NCI-H146 (cell line): ENCODE measurements at places on chromosomes 11 and 22.

DNA sequence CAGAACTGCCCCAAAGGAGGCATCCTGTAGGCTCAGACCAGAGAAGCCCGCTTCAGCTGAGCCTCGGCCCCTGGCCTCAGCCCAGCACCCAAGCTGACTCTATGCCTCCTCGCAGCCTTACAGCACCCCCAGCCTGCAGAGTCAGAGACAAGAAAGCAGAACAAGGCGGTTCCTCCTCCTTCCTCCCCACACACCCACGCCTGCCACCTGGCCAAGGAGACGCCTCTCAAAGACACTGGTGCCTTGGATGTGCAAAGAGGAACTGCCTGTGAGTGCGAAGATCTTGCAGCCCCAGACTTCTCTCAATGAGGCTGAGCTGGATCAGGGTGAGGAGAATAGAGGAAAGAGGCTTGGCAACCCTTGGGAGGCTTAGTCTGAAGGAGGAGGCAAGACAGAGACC lies 60.2 kb downstream of the PDE2A start:
- DNase-seq = no peak

- no peak for DNase-seq
Observed at GRCh38 chr11:117026593-117027330, 71.5 kb downstream of the SIK3 start.

- DNase-seq = no peak
Observed at GRCh38 chr11:34359548-34359891, 1.7 kb upstream of the ABTB2 start.

- no peak for DNase-seq
Observed at GRCh38 chr22:30894371-30894740, 74.2 kb downstream of the MORC2 start.

GRCh38 chr22:40592352-40593113 lies 44.0 kb downstream of the MRTFA start:
- no peak for DNase-seq

DNA sequence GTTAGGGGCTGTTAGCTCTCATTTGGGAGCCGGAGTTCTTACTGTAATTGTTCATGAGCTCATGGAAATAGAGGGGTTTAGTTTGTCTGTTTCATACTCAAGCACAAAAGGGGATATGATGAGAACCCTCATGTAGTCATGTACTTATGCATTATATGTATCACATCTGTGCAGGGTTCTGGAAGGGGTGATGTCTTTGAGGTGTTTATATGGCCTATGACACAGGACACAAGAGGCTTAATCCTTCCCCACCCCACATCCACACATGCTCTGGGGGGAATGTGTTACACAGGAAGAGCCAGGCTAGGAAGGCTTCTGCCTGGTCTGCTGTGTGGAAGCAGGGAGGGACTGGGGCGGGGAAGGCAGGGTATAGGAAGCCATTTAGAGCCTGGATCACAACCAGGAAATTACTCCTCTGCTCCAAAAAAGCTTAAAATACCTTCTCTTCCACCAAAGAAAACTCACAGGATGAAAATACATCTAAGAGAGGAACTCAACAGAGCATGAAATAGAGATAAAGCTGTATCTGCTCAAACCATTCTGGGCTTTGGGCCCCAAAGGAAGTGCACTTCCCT lies 316.1 kb downstream of the TMEM135 start:
- no peak for DNase-seq

DNA sequence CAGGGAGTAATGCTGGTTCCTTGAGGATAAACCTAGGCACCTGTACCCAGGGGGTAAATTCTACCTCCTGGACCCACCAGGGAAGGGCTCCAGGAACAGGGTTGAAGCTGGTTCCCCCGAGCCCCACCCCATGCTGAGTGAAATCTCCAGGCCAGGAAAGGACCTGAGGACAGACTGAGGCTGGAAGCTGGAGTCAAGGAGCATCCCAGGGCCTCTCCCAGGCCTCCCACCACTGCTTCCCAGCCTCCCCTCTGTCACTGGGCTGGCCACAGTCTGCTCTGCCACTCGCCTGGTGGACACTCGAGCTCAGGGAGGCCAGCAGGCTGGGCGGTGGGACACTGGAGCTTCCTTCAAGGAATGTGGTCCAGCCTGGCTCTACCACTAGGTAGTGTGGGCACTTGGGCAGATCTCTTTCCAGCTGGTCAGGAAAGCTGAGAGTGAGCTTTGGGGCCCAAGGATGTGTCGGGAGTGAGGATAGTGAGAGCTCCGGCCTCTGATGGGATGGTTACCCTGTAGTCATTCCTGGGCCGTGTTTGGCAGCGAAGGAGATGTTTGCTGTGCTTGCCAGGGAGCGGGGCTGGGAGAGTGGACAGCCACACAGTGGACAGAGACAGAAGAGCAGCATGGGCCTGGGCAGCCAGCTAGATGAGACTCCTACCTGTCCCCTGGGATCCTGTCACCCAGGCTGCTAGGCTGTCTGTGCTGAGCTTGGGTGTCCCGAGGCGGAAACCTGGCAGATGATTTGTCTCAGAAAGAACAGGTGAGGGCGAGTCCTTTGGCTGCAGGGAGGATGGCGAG lies 3.4 kb downstream of the OVOL1 start:
- DNase-seq = no peak

DNA sequence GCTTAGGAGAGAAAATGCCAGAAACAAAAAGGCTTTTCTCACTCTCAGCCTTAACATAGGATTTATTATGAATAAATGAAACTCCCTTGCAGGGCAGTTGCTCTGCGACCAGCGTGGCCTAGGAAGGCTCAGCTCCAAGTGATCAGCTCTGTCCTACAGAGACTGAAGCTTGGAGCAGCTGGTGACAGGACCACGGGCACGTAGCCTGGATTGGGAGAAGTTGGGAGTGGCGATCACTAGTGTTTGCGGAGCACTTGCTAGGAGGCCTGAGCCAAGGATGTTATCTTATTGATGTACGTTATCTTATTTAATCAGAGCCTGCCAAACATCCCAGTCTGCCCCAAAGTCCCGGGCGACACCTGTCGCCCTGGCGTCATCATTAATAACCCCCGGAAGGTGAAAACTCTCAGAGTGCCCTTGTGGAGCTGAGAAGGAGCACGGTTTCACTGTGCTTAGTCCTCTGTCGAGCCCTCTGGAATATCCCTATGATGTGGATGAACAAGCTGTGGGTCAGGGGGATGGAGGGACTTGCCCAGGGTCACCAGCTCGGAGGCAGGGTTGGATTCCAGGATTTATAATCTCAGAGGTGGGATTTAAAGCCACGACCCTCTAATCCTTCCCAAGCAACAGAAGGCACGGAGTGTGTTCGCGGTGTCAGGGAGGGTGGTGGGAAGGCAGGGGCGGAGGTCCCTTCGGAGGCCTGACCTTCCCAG lies 40.8 kb upstream of the SMIM38 start:
- DNase-seq = peak; percentile 8

- peak; percentile 2 for DNase-seq
Observed at GRCh38 chr11:14969901-14970323, 2.2 kb downstream of the CALCA start.

- no peak for DNase-seq
Observed at GRCh38 chr11:95066716-95067038, at the start of gene SRSF8. Gene SRSF8, plus strand, starts transcription at chr11:95066919. Its CDS starts 308 bp downstream, at chr11:95067227.

DNA sequence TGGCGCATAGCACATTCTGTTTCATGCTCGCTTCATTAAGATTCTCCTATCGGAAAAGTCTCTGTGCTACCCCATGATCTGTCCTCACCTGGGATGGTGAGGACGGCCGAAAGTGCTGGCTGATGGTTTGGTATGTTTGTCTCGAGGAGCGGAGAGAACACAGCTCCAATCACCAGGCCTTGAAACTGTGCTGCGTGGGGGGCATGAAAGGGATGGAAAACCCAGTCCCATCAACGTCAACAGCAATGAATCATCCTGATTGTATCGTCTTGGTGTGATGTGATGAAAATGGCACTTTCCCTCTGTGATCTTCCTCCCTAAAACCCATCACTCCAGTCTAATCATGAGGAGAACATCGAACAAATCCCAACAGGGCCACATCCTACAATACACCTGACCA lies 8.4 kb downstream of the FXYD6 start:
- DNase-seq = no peak

GRCh38 chr11:76854709-76855108 lies 6.0 kb upstream of the ACER3 start:
- no peak for DNase-seq

- peak; percentile 53 for DNase-seq
Observed at GRCh38 chr11:134049303-134049702, 19.6 kb upstream of the JAM3 start.

GRCh38 chr22:34210301-34210700 lies 290.0 kb upstream of the LARGE1 start:
- no peak for DNase-seq

GRCh38 chr22:24216541-24217209 lies 28.2 kb downstream of the GGT5 start:
- no peak for DNase-seq

DNA sequence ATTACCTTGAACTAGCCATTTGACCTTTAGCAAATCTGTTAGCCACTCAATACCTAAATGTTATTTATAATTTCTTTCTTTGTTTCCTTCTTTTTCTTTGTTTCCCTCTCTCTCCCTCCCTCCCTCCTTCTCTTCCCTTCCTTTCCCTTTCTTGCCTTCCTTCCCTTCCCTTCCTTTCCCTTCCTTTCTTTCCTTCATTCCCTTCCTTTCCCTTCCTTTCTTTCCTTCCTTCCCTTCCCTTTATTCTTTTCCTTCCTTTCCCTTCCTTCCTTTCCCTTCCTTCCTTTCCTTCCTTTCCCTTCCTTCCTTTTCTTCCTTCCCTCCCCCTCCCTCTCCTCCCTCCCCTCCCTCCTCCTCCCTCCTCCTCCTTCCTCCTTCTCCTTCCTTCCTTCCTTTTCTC lies 75.7 kb upstream of the KCNA4 start:
- no peak for DNase-seq

DNA sequence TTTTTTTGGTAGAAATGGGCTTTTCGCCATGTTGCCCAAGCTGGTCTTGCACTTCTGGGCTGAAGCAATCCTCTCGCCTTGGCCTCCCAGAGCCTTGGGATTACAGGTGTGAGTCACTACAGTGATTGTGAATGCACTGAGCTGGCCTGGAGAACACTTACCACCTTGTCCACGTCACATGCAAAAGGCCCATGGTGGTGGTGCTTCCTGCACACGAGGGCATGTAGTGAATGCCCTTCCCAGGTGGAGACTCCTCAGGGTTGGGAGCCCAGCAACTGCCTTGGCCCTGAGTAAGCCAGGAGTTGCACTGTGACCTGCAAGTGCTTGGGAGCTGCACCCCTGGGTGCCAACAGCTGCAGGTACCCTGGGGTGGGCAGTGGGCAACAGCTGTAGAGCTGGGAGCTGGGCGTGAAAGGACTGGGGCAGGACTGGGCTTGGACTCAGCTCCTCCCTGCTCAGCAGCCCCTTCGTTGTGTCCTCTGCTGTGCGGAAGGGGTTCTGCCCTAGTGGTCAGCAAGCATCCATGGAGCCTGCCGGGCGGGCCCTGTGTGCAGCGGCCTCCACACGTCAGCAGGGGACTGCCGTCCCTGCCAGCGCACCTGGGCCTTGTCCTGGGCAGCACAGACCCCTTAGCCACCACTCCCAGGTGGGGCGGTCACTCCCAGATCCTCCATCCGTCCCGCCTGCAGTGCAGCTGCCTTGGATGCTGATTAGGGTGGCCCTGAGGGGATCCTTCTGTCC lies 9.3 kb upstream of the ADORA2A start:
- DNase-seq = no peak

- DNase-seq = no peak
Observed at GRCh38 chr22:41417622-41418390, 28.8 kb downstream of the TOB2 start.

DNA sequence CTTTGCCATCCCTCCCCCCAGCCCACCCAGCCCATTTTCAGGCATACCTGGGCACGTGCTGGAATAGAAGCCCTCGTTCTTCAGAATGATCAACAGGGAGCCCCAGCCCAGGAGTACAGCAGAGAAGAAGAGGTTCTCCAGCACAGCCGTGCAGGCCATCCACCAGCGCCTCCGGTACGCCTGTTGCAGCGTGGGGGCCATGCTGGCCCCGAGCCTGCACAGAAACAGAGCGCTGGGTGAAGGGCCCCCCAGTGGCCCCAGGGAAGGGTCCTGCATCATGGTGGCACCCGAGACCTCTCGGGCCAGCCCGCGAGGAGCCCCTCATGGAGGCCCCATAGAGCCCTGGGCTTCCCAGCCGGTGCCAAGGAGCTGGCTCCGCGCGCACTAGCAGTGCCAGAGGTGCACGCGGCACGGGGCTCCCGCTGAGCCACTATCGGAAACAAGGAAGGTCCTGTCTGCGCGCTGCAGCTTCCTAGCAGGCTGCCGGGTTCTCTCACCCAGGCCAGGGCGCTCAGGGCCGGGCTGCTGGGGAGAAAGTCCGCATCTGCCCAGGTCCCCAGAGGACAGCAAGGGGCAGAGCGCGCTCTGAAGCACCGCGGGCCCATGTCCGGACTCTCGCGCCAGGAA lies 1.5 kb downstream of the SLC43A1 start:
- peak; percentile 71 for DNase-seq

DNA sequence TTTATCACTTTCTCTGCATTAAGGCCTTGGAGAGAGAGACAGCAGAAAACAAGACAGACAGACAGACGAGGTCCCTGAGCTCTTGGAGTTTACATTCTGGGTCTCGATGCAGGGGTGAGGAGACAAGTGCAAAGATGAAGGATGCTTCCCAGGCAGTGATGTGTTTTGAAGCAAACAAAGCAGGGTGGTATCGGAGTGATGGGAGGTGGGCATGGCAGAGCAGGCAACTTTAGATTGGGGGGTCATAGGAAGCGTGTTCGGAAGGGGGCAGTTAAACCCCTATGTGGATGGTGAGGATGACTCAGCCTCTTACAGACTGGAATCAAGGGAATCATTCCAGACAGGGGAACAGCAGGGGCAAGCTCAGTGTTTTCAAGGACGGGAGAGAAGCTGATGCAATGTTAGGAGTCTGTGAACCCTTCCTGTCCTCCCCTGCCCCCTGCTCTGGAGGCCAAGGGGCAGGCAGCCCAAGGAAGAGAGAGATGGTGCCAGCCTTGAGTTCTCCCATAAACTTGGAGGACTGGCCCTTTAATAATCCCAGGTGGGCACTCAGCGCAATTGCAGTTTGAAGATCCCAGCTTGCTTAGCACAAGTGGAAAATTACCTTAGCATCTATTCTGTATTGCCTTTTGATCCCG lies 180.2 kb downstream of the CHST1 start:
- DNase-seq = no peak

DNA sequence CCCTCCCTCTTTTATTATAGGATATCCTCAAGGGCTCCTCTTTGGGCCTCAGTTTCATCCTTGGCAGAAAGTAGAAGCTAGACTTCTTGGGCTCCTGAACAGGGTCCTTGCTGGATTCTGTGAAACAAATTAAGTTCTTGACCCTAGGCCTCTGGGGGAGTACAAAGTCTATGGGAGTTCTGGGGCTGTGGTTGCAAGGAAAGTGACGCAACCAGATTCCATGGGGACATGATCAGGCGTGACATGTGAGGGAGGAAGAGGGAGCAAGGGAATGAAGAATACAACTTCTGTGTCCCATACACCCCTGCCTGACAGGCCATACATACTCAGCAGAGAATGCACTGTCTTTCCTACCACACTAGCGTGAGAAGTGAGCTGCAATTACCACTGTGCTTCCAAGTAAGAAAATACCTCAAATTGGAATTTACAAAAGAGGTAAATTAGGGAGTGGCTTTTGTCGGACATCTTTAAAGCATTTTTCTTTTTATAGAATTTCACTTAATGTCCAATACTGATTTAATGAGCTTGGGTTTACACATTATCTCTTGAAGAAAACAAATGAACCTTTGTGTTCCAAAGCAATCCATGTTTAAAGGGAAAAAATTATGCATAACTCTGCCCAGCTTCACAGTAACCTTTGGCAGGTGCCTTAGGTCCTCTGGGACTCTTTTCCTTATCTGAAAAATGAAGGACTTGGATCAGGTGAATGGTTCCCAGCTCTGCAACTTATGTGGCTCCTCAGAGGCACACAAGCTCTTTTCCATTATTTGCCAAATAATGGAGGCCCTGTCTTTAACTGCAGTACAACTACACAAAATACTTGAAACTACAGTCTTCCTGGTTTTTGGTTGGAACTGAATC lies 38.9 kb downstream of the LIMK2 start:
- no peak for DNase-seq

- peak; percentile 51 for DNase-seq
Observed at GRCh38 chr11:61834278-61835048, 6.4 kb downstream of the FADS2 start.
